Choroid plexus epithelial cell (primary cell): ENCODE measurements at places on chromosomes 6 and 20.
A peak's percentile ranks its signal among the peaks of the same experiment; 100 is the strongest.

- no peak for DNase-seq
These were observed 106.8 kb downstream of the GJA10 start for GRCh38 chr6:90000864-90001731.

GRCh38 chr6:54195637-54196036 is 84.4 kb downstream of the MLIP start:
- no peak for DNase-seq

DNA sequence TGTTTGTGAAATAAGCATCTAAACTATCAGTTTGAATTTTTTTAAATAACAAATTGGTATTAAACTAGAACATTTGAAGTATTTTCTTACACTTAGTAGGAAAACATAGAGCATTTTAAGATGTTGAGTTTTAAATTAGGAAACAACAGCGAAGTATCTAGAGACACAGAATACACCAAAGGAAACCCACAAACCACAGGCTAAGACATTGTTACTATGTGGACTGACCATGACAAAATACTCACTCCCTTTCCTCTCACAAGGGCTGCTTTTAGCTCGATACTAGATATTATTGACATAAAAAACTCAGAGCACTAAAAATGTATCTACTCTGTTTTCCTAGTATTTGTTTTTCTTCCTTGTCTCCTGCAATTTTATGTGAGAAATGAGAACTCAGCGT is 266.0 kb upstream of the CITED2 start:
- peak; percentile 30 for DNase-seq

- no peak for DNase-seq
These were observed 113.4 kb downstream of the DACT2 start for GRCh38 chr6:168206186-168206585.

DNA sequence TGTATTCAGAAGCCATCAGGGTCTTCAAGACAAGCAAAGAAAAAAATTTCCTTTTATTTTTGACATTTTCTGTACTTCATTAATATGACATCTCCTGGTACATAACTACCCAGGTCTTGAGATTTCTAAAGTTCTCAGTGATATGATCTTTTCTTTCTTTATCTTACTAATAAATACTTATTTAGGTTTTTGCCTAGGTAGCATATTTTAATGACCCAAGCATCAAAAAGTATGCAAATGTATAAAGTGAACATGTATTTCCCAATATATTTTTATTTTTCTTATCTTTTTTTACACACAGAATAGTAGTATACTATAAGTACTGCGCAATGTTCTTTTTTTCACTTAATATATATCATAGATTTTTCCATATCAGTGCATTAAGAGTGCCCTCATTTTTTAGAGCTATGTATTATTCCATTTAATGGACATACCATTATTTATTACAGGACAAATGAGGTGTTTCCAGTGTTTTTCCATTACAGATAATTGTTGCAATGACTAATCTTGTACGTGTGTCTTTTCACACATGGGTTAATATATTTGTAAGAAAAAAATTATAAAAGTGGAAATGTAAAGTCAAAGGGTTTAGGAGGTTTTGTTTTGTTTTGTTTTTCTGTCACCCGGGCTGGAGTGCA is 107.0 kb downstream of the KCNQ5 start:
- DNase-seq: no peak

GRCh38 chr6:37109714-37110499 is 60.0 kb upstream of the PIM1 start:
- DNase-seq: no peak

GRCh38 chr6:11324453-11325015 is 92.1 kb upstream of the NEDD9 start:
- peak; percentile 64 for DNase-seq

GRCh38 chr6:132361101-132361500 is 40.2 kb downstream of the MOXD1 start:
- DNase-seq: no peak

GRCh38 chr6:146335336-146335735 is 208.3 kb upstream of the RAB32 start:
- no peak for DNase-seq

- no peak for DNase-seq
These were observed 29.9 kb downstream of the ARID1B start for GRCh38 chr6:156807028-156807427.

GRCh38 chr20:53383916-53384315 is 209.7 kb downstream of the ZNF217 start:
- DNase-seq: no peak

DNA sequence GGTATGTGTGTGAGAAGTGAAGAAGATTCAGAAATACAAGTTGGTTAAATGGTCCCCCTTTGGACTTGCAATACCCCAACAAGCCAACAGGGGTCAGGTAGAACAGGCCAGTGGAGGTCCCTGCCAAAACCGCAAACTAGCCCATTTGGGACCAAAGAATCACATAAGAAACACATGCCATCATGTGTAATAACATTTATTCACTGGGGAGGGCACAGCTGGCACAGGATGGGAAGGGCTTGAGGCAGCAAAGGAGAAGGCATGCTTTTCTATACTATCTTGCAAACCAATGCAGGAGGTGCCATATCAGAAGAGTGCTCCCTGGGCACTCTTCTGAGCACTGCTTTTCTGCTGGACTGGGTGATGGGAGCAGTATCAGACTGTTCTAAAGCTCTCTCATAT is 116.1 kb upstream of the TRAF3IP2 start:
- peak; percentile 73 for DNase-seq

- DNase-seq: no peak
These were observed 114.9 kb downstream of the FOXC1 start for GRCh38 chr6:1724616-1725015.

- DNase-seq: peak; percentile 28
These were observed 38.3 kb downstream of the SLC22A23 start for GRCh38 chr6:3418496-3419060.

GRCh38 chr20:24953621-24954133 is 4.6 kb downstream of the CST7 start:
- DNase-seq: no peak

DNA sequence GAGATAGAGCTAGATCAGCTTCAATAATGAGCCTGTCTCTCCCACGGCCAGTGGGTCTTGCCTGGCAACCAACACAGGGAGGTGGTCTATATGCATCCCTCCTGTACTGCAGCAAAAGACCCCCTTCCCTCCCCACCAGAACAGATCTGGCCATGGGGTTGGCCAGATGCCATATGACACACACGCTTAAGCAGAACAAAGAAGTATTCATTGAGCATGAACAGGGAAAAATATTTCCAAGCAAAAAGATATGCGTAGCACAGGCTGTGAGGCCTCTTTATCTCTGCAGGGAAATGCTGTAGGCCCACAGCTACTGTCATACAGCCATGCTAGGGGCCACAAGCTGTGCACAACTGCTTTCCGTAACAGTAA is 73.4 kb upstream of the NRSN1 start:
- DNase-seq: no peak

GRCh38 chr6:16438718-16439591 is 200.6 kb downstream of the GMPR start:
- DNase-seq: peak; percentile 43

DNA sequence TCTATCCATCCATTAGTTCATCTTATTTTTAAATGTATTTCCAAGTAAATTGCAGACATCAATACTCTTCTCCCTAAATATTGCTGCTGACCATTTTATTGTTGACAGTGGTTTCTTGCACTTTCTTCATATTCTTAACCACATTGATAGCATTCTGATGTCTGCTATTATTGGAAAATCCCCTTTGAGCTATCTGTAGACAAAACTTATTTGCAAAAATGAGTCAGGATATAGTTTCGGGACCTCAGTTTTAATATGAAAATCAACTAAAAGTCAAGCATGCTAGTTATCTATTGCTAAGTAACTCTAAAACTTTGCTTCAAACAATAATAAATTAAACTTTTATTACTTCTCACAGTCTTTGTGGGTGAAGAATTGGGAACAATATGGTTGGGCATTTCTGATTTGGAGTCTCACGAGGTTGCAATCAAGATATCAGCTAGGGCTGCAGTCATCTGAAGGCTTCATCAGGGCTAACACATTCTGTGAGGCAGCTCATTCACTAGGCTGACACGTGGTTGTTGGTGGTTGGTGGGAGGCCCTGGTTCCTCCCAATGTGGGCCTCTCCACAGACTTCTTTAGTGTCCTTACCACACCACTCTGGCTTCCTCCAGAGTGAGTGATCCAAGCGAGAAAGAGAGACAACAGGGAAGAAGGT is 32.7 kb downstream of the CD109 start:
- no peak for DNase-seq

GRCh38 chr20:58553841-58554240 is 38.6 kb upstream of the APCDD1L start:
- peak; percentile 62 for DNase-seq

- no peak for DNase-seq
These were observed 3.7 kb downstream of the KIF13A start for GRCh38 chr6:17983730-17984129.

- no peak for DNase-seq
These were observed 5.5 kb upstream of the TFAP2D start for GRCh38 chr6:50707652-50708300.

GRCh38 chr6:79628466-79629288 is 2.5 kb upstream of the SH3BGRL2 start:
- no peak for DNase-seq

DNA sequence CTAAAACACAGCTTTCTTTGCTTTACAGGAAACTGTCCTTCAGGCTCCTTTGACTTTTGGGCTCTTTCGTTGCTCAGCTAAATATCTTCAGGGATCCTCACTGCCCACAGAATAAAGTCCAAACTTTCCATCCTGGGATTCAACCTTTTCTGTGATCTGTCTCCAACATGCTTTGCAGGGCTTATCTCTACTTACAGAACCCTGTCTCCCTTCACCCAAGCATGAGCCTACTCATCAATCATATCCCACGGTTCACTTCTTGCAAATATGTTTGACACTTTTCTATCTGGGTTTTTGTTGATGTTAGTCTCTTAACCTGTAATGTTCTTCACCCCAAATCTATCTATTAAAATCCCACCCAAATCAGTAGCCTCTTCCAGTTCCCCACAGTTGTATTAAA is 327.3 kb upstream of the RNF24 start:
- DNase-seq: no peak

GRCh38 chr20:61737346-61737745 is 328.3 kb downstream of the TAF4 start:
- no peak for DNase-seq

GRCh38 chr20:39588148-39588757 is 626.1 kb downstream of the DHX35 start:
- DNase-seq: no peak

DNA sequence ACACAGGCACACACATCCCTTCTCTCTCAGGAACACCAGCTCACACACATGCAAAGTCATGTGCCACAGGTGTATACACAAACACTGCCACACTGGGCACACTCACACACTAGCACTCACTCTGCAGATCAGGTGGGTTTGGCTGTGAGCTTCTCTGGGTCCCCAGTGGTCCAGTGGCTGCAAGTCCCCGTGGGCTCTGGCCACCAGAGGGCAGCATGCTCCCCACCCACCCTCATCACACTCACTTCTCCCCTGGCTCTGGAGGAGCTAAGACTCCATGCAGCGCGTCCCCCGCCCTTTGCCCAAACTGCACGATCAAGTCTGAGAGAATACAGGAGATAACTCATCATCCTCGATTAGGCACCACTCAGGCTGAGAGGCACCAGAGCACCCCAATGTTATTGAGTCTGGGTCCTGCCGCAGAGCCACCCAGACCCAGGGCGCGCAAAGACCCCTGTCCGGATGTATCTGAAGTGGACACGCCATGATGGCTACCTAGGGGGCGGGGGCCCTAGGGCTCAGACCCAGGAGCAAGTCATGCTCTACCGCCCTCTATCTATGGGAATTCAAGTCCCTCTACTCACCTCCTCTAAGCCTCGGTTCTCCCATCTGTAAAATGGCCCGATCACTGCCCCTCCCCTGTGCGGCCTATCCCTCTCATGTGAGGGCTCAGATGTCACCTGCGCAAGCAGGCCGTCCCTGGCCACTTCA is 90.5 kb downstream of the GRM4 start:
- DNase-seq: peak; percentile 69

GRCh38 chr6:49915035-49915434 is 48.7 kb upstream of the CRISP1 start:
- DNase-seq: no peak

DNA sequence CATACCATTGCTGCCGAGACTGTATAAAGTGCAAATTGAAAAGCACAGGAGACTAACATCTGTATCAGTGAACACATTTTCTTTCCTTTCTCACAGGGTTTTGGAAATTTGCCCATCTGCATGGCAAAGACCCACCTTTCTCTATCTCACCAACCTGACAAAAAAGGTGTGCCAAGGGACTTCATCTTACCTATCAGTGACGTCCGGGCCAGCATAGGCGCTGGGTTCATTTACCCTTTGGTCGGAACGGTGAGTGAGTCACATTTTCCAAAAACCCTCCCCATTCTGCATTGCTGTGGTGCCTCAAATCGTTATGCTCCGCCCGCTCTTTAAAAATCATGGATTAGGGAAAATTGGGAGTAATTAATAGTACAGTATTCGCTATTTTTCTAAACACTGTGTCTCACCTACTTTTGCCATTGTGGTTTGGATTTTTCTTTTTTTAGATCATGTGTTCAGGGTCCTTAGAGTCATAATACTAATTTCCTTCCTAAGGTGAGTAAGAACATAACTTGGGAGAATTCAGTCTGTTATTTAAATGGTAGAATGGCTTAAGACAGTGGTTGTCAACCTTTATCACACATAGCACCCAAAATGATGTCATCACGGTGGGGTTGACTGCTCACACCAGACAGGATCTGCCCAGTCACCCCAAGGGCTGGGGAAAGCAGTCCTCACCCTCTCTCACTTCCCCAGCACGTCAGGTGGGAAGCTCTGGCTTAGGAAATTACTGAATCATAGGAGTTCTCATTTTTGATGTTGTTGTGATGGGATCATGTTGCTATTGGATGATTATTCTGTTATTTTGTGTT is 171.6 kb downstream of the MTHFD1L start:
- peak; percentile 47 for DNase-seq

DNA sequence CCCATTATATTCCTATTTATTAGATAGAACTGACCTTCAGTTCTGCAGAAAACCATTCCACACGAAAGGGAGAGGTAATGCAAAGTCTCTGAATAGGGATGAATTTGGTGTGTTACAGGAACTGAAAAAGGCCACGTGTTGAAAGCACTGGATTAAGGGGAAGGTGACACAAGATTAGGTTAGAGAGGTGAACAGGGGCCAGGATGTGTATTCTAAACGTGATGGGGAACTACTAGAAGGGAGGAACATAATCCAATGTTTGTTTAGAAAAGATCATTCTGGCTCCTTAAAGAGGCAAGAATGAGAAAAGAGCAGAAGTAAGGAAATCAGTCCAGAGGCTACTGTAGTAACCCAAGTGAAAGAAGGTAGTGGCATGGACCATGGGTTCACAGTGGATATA is 6.3 kb upstream of the ZKSCAN8 start:
- no peak for DNase-seq

DNA sequence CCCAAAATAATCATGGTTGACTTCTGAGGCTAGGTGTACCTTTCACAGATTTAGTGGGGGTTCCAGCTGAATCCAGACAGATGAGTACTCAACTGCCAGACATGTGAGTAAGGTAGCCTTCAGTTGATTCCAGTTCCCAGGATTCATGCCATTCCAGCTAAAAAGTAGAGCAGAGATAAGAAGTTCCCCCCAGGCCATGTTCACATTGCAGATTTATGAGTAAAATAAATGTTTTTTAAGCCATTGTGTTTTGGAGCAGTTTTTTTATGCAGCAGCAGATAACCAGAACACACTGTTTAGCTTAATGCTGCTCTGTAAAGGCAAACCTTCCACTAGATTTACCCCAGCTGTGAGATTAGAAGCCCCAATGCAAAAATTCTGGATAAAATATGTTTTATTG is 245.0 kb downstream of the RFPL4B start:
- no peak for DNase-seq
